ENCODE measurements at places on chromosomes 7 and 10. TPM values are rescaled to one million over a fixed set of nuclear protein-coding genes. Genes with fewer than 3 reads are reported as not detected.

STARD3NL gene
- total RNA-seq = 21.7 TPM

CPXM2 gene
- total RNA-seq = not detected

RBP3 gene
- total RNA-seq = not detected

OR2A5 gene
- not detected for total RNA-seq

Data from OCI-LY7 (cell line).